ENCODE measurements at places on chromosomes 7 and 10.

DNA sequence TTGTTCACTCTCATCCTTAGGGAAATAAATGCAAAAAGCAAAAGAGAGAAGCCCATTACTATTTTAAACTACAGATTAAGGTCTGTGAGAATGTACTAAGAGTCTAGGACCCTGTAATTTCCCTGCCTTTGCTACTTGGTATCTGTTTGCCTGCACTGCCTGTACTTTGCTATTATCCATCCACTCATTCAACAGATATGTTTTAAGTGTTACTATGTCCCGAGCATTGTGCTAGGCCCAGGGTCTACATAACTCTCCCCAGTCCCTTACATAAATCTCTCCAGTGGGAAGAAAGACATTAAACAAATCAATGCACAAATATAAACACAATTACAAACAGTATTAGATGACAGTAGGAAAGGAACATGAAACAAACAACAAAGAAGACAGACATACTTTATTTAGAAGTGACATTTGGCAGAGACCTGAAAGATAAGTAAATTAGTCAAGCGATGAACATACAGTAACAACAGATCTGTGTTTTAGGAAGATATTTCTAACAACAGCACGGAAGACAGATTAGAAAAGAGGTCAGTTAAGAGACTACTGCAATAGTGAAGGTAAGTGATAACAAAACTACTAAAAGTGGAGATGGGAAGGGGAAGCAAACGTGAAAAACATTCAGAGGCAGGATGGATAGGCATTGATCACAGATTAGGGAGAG, 30.0 kb downstream of the ZNF800 start:
- DNase-seq, result no peak

DNA sequence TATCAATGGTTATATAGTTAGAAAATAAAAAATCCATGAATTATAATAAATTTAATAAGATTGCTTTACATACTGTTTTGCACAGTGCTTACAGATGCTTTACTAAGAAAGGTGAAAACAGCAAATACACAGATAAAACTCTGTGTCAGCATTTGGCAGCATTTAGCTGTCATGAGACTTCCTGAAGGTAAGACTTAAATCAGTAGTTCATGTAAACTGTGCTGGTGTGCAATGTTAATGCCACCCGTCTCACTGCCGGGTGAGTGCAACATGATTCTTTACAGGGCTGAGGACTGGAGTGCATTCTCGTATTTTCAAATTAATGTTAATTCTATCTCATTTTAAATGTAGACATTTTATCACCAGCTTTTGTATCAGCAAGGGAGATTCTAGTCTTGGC, 326.2 kb upstream of the POT1 start:
- DNase-seq, result no peak

GRCh38 chr7:6168477-6168868, 104.0 kb downstream of the CYTH3 start:
- no peak for DNase-seq

GRCh38 chr7:108314049-108314448, 142.2 kb downstream of the NRCAM start:
- no peak for DNase-seq

DNA sequence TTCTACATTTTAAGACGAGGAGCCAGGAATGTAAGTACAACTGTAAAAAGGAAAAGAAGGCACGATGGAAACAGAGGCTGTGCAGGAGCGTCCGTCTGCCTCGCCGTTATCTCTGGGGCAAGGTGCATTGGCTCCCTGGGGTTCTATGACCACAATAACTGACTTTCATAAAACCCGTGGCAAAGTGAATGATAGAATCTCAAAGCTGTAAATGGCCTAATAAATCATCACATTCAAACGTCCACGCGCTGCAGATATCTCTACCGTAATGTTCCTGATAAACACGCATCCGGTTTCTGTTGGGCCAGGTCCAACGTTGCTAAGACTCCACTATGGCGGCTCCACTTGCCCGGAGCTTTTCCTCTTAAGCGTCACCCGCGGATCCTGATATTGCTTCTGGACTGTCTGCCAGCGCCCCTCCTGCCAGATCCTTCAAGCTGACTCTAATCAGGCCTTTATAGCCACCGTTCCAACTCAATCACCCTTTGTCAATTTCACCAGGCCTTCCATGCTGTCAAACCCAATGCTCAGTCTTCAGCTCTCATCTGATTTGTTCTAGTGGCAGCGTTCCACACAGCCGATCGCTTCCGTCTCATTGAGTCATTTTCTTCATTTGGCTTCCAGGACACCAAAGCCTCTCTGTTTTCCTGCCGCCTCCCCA, 265.6 kb upstream of the FOXK1 start:
- DNase-seq, result no peak

DNA sequence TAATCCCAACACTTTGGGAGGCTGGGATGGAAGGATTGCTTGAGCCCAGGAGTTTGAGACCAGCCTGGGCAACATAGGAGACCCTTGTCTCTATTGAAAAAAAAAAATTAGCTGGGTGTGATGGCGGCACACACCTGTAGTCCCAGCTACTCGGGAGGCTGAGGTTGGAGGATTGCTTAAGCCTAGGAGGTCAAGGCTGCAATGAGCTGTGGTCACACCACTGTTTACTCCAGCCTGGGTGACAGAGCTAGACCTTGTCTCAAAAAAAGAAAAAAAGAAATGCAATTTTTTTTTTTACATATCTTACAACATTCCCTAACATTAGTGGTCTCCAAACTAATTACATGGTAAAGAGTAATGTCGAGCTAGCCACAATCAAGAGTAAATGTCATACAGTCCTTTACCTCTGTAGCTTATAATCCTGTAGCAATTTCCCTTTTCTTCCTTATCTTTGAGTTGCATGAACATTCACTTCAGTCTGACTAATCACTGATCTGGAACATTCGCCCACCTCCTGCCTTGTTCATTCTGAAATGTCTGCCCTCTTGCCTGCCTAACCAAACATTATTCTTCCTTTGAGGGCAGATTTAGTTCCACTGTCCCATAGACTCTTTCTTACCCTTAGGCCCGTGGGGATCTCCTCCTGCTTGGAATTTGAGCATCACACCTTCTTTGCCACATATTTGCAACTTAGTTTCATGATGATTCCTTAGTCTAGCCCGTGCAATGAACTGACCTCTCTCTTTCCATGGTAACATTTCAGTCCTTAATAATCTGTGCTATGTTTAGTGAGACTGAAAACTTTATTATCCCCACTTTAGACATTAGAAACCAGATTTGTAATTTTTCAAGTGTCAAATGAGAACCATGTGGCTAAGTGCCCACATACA, 4.8 kb upstream of the VCL start:
- DNase-seq, result no peak

- no peak for DNase-seq
Observed at GRCh38 chr10:98696516-98696915, 249.8 kb upstream of the HPS1 start.

DNA sequence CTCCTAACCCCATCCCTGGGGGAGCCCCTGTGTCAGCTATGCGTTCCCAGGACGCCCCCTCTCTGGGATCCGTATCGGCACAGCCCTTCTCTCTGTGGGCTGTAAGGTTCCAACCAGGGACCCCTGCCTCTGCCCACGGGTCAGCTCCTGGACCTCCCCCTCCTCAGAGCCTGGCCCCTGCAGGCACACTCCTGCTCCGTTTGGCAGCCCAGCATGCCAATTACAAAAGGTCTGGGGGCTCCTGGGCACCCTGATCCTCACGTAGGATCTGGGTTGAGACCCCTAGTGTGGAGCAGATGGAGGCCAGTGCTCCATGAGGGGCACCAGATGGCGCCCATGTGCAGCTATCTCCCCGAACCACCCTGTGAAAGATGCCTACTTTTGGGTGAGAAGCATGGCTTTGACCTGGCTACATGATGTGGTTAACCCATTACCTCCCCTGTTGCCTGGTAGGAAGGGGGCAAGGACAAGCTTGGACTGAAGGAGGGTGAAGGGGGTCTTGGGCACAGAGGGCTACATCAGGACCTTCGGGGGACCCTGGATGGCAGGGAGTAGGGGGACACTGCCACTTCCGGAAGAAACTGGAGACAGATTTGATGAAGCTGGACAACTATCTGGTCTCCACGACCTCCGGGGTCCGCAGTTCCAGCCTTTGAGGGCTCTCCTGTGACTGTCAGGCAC, 9.0 kb downstream of the TACR2 start:
- peak; percentile 36 for DNase-seq

DNA sequence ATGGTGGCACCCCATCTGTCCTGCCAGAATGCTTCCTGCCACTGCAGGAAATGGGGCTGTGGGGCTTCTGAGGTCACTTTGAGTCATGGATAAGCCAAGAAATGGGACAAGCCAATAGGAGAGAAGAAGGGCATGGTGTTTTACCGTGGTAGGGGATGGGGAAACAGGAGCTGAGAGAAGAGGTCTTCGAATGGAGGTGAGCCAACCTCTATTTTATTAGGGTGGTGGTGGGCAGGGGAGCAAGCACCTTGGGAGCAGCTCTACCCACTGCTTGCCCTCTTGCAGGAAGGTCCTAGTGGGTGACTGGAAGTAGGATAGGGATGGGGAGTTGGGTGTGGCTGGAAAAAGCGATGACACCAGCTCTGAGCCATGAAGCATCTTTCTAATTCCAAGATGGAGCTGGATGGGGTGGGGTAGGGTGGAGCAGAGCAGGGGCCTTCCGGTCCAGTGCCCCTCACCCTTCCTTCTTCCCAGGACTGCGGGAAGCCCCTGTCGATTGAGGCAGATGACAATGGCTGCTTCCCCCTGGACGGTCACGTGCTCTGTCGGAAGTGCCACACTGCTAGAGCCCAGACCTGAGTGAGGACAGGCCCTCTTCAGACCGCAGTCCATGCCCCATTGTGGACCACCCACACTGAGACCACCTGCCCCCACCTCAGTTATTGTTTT, 9.1 kb downstream of the ZYX start:
- DNase-seq, result no peak

DNA sequence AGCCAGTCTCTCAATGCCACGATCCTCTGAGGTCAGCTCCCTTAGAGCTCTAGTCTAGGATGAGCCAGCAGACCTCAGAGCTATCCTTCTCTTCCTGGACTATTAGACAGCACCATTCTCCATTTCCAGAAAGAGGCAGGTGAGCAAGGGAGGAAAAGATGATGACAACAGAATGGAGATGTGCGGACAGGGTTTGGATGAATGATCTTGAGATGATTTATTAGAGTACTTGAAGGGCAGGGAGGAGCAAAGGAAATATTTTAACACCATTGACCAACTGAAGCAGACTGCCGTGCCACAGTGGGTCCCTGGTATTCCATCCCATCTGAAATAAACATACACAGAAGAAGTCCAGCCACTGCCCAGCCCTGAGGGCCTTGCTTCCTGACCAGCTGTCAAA, 94.3 kb downstream of the CFAP58 start:
- DNase-seq, result no peak

DNA sequence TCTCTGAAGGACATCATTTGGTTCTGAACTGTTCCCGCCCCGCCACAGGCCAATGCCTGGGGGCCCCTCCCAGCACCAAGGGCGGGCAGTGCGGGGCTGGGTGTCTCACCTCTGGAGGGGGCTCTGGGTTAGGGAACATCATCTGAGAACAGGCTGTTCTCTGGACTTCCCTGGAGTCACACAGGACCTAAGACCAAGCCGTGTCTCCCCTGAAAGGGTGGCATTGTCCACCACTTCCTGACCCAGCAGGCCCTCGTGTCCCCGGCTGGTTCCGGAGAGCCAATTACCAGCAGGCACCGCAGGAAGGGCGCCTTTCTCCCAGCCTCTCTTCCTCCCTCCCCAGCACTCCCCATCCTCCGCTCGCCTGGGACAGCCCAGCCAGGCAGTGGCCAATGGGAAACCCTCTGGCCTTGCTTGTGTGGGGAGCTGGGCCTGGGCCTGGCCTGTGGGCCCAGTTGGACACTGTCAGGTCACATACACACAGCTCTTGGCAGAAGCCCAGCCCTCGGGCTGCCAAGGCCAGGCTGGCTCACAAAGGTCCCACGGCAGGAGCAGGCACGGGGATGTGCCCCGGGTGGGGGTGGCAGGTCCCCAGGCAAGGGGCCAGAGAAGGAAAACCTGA, 119.5 kb downstream of the SPDYE5 start:
- no peak for DNase-seq

- DNase-seq, result no peak
Observed at GRCh38 chr10:71893920-71894319, 42.9 kb upstream of the PSAP start.

GRCh38 chr7:129875160-129875559, 77.6 kb downstream of the UBE2H start:
- DNase-seq, result no peak

DNA sequence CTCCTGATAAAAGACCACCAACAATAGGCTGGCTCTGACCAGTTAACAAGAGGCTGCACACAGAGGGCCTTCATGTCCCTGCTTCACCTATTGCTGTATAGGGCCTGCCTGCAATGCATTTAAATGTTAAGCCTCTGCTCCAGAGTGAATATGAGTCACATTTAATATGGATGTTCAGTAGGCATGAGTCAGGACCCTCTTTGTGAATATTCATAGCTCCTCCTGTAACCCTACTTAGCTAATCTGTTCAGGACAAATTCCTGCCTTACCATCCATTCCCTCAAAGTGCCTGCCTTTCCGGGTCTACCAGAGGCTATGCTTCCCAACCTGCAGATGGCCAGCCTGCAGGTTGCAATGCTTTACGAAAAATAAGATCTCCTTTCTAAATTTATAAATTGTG, 32.5 kb downstream of the ARHGAP22 start:
- DNase-seq, result no peak

- no peak for DNase-seq
Observed at GRCh38 chr10:75165684-75166622, 44.6 kb upstream of the VDAC2 start.

DNA sequence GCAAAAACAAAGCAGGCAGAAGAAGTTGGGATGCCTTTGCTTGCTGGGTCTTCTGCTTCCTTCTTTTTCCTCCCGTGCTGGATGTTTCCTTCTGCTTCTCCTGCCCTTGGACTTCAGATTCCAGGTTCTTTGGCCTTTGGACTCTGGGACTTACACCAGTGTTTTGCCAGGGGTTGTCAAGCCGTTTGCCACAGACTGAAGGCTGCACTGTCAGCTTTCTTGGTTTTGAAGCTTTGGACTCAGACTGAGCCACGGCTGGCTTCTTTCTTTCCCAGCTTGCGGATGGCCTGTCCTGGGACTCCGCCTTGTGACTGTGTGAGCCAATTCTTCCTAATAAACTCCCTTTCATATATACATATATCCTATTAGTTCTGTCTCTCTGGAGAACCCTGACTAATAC, 11.3 kb upstream of the LCOR start:
- no peak for DNase-seq

GRCh38 chr10:131609176-131609575, 291.6 kb upstream of the PPP2R2D start:
- no peak for DNase-seq

DNA sequence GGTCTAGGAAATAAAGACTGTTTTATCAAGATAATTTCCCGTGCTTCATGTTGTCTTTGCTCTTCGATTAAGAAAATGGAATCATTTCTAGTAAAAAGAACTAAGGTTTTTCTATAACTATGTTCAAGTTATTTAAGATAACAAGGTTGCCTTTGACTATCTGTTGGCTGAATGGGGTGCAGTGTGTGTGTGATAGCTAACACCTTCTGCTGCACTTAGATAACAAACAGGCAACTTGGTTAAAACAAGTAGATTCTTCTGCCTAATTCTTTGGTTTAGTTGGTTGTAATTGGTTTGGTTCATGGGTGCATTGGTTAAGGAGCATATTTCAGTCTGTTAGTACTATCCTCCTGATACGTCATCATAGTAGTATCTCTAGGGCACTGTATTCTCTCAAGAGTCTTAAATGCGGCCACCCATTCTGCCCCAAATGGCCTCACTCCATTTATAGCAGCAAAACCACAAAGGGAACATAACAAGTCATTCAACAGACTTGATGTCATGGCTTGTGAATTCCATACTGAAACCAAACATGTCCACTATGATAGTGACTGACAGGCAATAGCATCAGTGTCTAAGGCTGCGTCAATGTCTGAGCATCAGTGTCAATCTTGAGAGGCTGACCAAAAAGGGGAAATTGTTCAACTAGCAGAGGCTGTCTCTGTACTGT, 55.7 kb downstream of the CCDC3 start:
- DNase-seq, result no peak

GRCh38 chr10:52499281-52499680, 185.2 kb downstream of the DKK1 start:
- DNase-seq, result no peak

Measured in activated T-cell treated with anti-CD3 and anti-CD28 coated beads, Interleukin-2, amount 50 U/mL, for 1 hour (primary cell).